ENCODE measurements at places on chromosomes 3 and 15. TPM values are rescaled to one million over a fixed set of nuclear protein-coding genes. Genes with fewer than 3 reads are reported as not detected.
A peak's percentile ranks its signal among the peaks of the same experiment; 100 is the strongest.

DNA sequence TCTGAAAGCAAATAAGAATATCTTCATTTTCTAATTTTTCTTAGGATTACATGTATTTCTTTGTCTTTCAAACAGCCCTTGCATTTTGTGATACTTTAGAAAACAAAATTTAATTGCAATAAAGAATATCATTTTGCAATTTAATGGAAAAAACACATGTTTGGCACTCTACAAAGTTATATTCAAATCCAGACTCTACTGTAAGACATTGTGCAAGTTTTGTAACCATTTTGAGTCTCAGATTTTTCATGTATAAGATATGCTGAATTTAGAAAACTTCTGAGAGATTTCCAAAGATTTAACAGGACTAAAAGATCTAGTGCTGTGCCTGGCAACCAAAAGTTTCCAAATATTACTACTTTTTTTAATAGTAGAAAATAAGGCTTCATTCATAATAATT, 187.1 kb upstream of the AGTR1 start:
- no peaks in the 10 kb centered on the region for H3K4me1 ChIP-seq
- H3K27me3 ChIP-seq: no peaks in the 10 kb centered on the region
- H3K4me3 ChIP-seq: no peak overlapping the region
- no peak for DNase-seq

DNA sequence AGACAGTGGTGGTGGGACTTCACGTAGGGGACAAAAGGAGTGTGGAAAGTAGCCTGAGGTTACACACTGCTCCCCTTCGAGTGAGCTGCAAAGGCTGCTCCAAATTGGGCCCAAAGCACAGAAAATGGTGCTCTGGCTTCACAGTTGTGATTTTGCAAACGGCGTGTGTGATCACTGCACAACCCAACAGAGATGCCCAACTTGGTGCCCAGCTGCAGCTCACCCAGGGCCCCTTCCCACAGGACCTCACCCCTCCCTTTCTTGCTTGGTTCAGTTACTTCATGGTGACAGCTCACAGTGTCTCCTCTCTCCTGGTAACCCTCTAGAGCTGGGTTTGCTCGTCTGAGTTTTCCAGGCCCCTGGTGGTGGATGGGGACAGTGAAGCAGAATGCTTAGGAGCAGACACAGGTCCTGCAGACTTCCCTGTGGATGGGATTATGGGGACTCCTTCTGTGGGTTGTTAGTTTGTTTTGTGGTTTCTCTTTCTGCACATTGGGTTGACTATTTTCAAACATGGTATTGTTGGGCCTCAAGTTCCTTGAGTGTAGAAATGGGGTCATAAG, 98.3 kb downstream of the TOP2B start:
- H3K27ac ChIP-seq: no peak overlapping the region
- DNase-seq: no peak
- no peaks in the 10 kb centered on the region for H3K36me3 ChIP-seq
- H3K27me3 ChIP-seq: no peaks in the 10 kb centered on the region
- no peak overlapping the region for H3K4me3 ChIP-seq
- no peaks in the 10 kb centered on the region for H3K4me1 ChIP-seq

DNA sequence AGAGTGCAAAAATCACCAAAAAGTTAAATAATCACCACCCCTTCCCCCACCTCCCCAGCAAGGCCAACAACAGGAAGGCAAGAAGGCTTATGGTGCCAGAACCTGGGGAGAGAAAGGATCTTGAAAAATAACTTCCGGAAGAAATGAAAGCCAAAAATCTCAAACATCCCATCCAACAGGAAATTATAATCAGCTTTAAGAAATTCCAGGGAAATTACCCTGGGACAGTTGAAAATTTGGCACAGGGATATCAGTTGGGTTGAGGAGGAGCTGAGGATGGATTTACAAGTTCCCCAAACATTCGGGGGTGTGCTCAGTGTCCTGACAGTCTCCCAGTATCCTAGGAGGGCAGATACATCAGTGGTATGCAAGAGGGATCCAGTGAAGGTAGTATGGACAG, 82.7 kb downstream of the POLR2M start:
- no peak for DNase-seq
- H3K4me1 ChIP-seq: no peaks in the 10 kb centered on the region
- no peaks in the 10 kb centered on the region for H3K27me3 ChIP-seq
- no peaks in the 10 kb centered on the region for H3K36me3 ChIP-seq
- H3K27ac ChIP-seq: no peak overlapping the region
- H3K4me3 ChIP-seq: no peak overlapping the region

DNA sequence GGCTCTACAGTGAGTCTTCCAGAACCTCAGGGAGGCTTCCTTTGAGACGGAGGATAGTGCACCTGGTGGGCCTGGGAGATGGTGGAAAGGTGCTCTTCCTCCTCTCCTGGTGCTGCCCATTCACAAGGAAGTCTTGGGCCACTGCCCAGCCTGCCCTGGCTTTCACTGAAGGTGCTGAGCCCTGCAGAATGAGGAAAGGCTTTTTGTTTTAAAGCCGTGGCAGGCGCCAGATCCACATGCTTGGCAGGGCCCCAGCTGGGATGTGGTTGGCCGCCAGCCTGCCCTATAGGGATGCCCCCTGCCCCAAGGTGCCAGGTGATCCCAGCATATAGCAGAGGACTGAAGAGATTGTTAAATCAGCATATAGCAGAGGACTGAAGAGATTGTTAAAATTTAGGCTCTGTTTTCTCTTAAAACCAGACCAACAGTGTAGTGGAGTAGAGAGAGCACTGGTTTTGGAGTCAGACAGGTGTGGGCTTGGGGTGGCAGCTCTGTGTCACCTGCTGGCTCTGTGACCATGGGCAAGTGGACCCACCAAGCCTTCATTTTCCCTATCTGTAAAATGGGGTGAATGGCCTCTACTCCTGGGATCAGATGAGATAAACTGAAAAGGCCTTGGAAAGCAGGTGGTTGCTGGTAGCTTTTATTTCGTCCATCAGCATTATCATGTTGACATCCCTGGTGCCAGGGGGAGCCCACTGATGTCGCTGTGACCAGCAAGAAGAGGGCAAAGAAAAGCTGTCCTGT, 53.3 kb downstream of the SLC6A6 start:
- H3K36me3 ChIP-seq: no peaks in the 10 kb centered on the region
- DNase-seq: no peak
- H3K27ac ChIP-seq: no peak overlapping the region
- H3K4me1 ChIP-seq: peaks cover 11% of the 10 kb centered on the region
- no peaks in the 10 kb centered on the region for H3K27me3 ChIP-seq

DNA sequence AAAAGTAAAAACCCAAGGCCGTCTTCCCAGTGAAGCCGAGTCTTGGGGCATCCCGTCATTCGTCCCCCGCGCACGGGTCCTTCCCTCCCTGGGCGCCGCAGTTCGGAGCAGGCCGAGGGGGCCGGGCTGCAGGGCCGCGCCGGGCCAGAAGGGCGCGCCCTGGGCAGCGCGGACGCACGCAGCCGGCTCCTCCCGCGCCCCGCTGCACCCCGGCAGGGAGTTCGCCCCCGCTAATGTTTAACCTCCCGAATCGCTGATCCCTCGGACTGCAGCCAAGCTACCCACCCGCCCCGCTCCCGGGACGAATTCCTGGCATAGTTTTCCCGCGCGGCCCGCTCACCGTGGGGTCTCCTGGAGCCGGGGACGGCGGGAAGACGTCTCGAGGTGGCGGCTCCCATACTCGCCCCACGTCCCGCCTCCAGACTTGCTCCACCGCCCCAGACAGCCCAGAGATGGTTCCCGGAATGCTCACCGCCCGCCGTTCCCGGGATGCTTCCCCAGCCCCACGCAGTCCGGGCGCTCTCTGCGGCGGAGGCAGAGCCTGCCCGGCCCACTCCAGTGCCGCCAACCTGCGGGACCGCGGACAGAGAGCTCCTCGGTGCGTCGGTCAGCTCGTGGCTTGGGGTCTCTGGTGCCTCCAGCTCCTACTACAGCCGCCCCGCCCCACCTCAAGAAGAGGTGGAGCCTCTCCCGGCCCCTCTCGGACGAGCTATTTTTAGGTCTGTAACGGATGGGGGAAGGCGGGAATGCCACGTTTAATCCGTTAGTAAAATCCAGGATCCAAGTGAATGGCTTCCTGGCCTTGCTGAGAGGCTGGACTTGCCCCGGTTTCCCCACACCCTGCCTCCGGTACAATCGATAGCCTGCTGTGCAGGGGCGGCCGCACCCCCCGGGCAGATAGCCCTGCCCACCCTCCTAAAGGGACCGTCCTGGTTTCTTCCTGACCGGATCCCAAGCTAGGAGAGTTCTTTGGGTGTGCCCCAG, at the start of gene DZIP1L:
TSS of gene DZIP1L (minus strand) at position 621 of the 984 bp plus-strand sequence. CDS start 11,637 bp downstream, outside the sequence.
- DNase-seq: peak; percentile 37
- H3K4me3 ChIP-seq: peak within 1 kb of the TSS; percentile 61
- peaks cover 14% of the 10 kb centered on the region for H3K27me3 ChIP-seq
- no peaks in the 10 kb centered on the region for H3K36me3 ChIP-seq
- peak within 1 kb of the TSS; percentile 80 for H3K27ac ChIP-seq

GRCh38 chr3:48405971-48406370, 23.9 kb downstream of the PLXNB1 start:
- DNase-seq: no peak
- H3K27ac ChIP-seq: no peak overlapping the region
- no peaks in the 10 kb centered on the region for H3K27me3 ChIP-seq
- peaks cover 3% of the 10 kb centered on the region for H3K4me1 ChIP-seq
- H3K36me3 ChIP-seq: peaks cover 4% of the 10 kb centered on the region
- H3K4me3 ChIP-seq: no peak overlapping the region

DNA sequence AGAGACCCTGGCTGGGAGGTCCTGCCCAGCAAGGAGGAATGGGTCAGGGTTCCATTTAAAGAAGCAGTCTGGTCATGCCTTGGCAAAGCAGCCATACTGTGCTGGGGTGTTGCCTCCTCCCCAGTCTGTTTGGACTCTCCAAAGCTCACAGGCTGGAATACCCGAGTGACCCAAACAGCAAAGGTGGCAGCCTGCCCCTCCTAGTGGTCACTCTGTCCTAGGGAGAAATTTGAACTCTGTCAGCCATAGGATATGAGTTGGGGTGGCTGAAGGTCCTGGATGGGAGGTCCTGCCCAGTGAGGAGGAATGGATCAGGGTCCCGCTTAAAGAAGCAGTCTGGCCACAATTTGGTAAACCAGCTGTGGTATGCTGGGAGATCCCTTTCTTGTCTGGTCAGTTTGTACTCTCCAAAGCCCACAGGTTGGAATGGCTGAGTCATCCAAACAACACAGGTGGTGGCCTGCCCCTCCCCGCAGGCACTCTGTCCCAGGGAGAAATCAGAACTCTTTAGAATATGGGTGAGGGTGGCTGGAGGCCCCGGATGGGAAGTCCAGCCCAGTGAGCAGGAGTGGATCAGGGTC, 45.0 kb downstream of the CCR1 start:
- no peaks in the 10 kb centered on the region for H3K27me3 ChIP-seq
- H3K4me1 ChIP-seq: no peaks in the 10 kb centered on the region
- no peak overlapping the region for H3K4me3 ChIP-seq
- no peak for DNase-seq
- H3K27ac ChIP-seq: no peak overlapping the region
- no peaks in the 10 kb centered on the region for H3K36me3 ChIP-seq

- H3K36me3 ChIP-seq: no peaks in the 10 kb centered on the region
- no peak for DNase-seq
- H3K27me3 ChIP-seq: no peaks in the 10 kb centered on the region
- no peak overlapping the region for H3K4me3 ChIP-seq
These were observed 43.0 kb upstream of the CACNA2D3 start for GRCh38 chr3:54079314-54079713.

DNA sequence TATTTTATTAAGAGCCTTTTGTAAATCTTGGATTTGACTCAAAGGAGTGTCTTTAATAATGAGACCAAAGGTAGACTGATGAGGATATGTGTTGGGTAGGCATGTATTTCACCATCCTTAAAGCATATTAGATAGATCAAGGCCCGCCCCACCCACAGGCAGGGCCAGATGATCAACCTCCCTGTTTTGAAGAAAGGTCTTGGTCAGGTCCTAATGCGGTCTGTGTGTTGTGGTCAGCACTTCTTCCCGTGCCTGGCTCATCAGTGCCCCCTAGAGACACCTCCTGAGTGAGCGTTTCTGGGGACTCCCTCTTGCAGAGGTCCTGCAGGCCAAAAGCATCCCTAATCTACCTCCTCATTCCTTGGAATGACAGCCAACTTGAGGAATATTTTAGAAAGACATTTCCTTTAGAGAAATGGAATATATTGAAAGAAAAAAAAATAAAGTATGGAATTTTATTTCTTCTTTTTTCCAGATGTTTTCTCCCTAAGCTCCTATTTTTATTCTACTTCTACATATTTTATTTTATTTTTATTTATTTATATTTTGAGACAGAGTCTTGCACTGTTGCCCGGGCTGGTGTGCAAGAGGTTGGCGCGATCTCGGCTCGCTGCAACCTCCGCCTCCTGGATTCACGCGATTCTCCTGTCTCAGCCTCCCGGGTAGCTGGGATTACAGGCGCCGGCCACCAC, 6.0 kb downstream of the TM4SF4 start:
- H3K36me3 ChIP-seq: no peaks in the 10 kb centered on the region
- no peaks in the 10 kb centered on the region for H3K27me3 ChIP-seq
- peak; percentile 81 for DNase-seq
- peak overlapping the region; percentile 15 for H3K27ac ChIP-seq
- H3K4me1 ChIP-seq: peaks cover 9% of the 10 kb centered on the region

- H3K4me3 ChIP-seq: peak overlapping the region; percentile 30
- peaks cover 6% of the 10 kb centered on the region for H3K4me1 ChIP-seq
These were observed 742 bp downstream of the PLA2G4F start for GRCh38 chr15:42155546-42156242.

The EHHADH gene
- total RNA-seq: 39.6 TPM

The C3orf62 gene
- total RNA-seq: 13.5 TPM

The SELENOS gene
- total RNA-seq: 128 TPM

The SI gene
- 23.0 TPM for total RNA-seq

The LRRC31 gene
- total RNA-seq: 45.7 TPM

The MED12L gene
- total RNA-seq: under 0.01 TPM

The FSD2 gene
- not detected for total RNA-seq

All from transverse colon (tissue), 4 donors.